ENCODE measurements at places on chromosomes 2 and 18.

- DNase-seq: no peak
These were observed 17.7 kb downstream of the FHL2 start for GRCh38 chr2:105381101-105381668.

- no peak for DNase-seq
These were observed 42.8 kb downstream of the OLA1 start for GRCh38 chr2:174205562-174205961.

DNA sequence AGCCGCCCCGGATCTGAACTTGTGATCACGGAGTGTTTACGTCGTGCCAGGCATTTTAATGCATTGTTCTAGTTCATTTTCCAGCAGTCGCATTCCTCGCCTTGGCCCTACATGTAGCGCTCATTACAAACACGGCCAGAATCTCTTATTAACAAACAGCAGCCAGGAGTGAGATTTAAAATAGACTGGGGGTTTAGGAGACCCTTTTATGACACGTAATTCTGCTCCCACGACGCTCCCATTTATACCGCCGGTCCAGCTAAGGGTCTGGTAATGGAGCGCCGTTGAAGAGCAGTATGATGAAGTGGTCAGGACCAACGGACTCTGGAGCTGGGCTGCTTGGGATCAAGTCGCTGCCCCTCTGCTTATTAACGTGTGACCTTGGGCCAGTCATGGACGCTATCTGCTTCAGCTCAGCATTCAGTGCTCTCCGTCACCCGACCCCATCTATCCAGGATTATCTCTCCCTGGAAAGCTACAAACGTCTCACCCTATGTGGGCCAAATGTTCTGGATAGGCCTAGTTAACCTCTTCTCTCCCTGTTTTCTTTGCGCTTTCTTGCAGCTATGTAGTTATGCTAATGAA lies 745 bp downstream of the MSH2 start:
- peak; percentile 21 for DNase-seq

GRCh38 chr2:44148999-44149398 lies 19.7 kb upstream of the PPM1B start:
- DNase-seq: no peak

- no peak for DNase-seq
These were observed 152.8 kb downstream of the BCL11A start for GRCh38 chr2:60400462-60401246.
